ENCODE measurements at places on chromosomes 6 and 20. TPM values are rescaled to one million over a fixed set of nuclear protein-coding genes. Genes with fewer than 3 reads are reported as not detected.

The BANF2 gene
- total RNA-seq, result not detected

The MYBL2 gene
- 108 TPM for total RNA-seq

- DNase-seq, result no peak
Observed at GRCh38 chr20:60035-60918, 27.2 kb upstream of the DEFB125 start.

DNA sequence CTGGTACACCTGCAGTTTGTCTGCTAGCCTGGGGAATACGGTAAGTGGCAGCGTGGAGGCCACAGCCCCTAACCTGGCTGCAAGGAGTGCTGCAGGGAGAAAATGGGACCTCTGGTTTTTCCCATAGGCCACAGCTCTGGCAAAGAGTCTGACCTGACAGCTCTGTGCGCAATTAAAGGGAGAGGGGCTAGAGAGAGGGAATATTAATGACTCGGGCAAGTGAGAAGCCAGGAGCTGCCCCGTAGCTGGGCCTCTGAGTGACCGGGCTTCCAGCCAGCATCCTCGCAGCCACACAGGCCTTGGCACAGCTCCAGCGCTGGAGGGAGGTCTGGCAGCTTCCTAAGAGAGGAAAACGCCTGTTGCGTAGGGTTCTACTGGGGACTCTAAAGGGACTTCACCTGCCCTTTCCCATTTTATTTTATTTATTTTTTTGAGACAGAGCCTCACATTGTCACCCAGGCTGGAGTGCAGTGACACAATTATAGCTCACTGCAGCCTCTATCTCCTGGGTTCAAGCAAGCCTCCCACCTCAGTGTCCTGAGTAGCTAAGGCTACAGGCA, 18.2 kb upstream of the OCSTAMP start:
- DNase-seq, result no peak

GRCh38 chr20:878511-879307, 37.4 kb downstream of the ANGPT4 start:
- DNase-seq, result peak; percentile 82

DNA sequence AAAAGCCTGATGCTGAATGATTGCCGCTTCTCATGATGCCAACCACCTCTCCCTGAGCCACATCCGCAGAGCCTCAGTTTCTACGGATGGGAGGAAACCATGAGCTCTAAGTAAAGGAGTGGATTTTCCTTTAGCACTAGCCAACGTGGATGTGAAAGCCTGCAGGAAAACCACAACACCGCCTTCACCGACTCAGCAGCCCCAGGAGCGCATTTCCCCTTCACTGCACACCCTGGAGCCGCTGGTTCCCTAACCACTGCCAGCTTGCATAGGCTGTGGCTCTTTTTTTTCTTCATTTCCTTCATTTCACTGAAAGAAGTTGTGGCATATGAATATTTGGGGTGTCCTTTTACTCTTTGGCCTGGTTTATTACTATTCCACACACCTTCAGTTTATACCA, 50.5 kb upstream of the SSTR4 start:
- no peak for DNase-seq

GRCh38 chr6:39466631-39467030, 144.1 kb upstream of the KCNK16 start:
- DNase-seq, result no peak

GRCh38 chr20:18272451-18272850, 15.9 kb upstream of the ZNF133 start:
- no peak for DNase-seq

- no peak for DNase-seq
Observed at GRCh38 chr20:50237349-50237748, 46.7 kb downstream of the CEBPB start.

DNA sequence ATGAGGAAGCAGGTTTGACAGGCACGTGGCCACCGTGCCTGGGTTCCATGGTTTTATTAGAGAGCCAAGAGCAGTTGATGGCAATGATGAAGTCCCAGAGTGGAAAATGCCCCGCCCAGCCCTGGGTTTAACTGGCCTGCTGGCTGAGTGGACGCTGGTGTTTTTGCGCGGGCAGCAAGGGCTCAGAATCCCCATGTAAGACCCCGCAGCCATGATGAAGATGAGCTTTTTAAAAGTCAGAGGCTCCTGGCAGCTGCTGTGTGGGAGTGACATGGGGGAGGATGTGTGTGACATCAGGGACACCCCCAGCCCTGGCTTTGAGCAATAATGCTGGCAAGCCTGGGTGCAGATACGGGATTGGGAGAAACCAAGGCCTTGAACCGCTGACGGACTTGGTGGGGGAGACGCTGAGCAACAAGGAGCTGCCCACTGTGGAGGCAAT, 33.0 kb upstream of the SLCO4A1 start:
- no peak for DNase-seq

DNA sequence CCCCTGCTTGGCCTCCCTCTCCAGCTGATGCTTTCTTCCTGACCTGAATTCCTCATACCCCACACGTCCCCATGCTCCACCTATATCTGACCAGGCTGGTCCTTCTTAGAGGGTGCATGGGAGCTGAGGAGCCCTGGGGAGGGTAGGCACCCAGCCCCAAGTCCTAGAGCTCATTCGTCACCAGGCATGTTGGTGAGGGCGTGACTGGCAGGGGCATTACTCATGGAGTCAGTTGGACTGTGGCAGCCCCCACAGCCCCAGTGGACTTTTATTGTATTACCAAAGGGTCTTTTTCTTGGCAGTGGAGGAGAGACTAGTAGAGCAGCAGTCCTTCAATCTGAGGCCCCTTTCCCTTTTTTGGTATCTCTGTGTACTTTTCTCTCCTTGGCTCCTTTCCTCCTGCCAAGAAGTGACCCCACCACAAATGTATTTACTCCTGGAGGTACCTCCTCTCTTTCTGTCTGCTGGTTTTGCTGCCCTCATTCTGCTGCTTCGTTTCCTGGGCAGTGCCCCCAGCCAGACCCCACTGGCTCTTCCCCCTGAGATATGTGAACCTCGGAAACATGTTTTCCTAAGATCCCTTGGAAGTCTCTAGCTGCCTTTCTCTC, 10.4 kb upstream of the SGK2 start:
- DNase-seq, result no peak

GRCh38 chr20:5074232-5074674, 45.5 kb downstream of the PCNA start:
- DNase-seq, result no peak

GRCh38 chr6:167800549-167800948, 26.2 kb upstream of the AFDN start:
- no peak for DNase-seq

Measured in activated CD4-positive, alpha-beta T cell treated with anti-CD3 and anti-CD28 coated beads, Interleukin-2, amount 10 ng/mL, durations not matched to agents 24 days and 14 days (primary cell).